ENCODE measurements at places on chromosomes 2 and 18.
A peak's percentile ranks its signal among the peaks of the same experiment; 100 is the strongest.

DNA sequence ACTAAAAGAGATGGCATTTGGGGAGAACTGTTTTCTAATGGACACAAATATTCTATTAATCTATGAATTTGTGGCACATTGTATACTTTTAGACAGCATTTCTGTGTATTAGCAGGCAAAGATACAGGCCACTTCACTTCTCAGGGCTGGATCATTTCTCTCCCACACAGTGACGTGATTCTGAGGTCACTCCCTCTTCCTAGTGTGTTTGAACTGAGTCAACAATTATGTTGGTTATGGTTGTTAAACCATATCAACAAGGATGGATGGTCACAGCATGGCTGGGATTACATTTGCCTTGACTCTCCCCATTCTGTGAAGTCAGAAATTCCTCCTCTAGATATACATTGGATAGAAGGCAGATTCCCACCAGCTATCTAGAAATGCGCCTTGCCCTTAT lies 11.6 kb downstream of the NOSTRIN start:
- no peak for DNase-seq

DNA sequence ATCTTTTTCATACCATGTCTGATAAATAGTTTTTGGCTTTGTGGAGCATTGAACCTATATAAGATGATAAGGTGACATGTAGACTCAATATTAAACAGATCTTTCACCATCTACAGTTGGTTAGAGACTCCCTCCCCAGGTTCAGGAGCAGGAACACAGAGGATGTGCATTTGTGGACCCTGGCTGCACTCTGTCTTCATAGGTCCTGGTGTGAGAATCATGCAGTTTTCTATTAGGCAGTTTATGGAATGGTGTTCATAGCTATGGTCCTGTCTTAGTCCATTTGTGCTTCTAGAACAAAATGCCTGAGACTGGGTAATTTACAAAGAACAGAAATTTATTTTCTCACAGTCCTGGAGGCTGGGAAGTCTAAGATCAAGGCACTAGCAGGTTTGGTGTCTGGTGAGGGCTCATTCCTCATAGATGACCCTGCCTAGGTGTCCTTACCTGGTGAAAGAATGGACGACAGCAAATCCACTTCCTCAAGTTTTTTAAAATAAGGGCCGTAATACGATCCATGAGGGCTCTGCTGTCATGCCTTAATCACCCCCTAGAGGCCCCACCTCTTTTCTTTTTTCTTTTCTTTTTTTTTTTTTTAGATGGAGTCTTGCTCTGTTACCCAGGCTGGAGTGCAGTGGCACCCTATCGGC lies 35.3 kb upstream of the FAM98A start:
- no peak for DNase-seq

- DNase-seq = no peak
Observed at GRCh38 chr2:159074605-159075004, 106.2 kb downstream of the TANC1 start.

DNA sequence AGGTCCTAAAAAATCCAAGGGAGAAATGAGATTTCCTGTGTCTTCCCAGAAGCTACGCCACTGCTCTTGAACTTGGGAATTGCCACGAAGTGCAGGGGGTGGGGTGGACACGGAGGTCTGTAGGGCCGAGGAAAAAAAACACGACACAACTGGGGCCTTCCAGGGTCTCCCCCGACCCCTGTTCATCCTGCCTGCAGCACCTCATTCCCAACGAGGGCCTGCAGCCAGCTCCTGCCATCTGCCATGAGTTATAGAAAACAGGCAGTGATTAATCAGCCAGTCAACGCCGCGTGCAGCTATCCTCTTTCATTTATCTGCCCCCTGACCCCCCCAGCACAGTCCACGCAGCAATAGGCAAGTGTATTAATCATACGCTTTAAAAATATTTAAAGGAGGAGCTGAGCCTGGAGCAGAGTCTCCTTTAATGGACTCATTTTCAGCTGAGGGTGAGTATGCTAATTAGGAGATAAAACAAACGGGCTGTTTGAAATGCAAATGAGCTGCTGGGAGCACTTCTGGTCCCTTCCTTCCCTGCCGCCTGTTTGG lies 209.9 kb downstream of the TFCP2L1 start:
- peak; percentile 93 for DNase-seq

- no peak for DNase-seq
Observed at GRCh38 chr2:48633143-48633542, 15.5 kb downstream of the GTF2A1L start.

DNA sequence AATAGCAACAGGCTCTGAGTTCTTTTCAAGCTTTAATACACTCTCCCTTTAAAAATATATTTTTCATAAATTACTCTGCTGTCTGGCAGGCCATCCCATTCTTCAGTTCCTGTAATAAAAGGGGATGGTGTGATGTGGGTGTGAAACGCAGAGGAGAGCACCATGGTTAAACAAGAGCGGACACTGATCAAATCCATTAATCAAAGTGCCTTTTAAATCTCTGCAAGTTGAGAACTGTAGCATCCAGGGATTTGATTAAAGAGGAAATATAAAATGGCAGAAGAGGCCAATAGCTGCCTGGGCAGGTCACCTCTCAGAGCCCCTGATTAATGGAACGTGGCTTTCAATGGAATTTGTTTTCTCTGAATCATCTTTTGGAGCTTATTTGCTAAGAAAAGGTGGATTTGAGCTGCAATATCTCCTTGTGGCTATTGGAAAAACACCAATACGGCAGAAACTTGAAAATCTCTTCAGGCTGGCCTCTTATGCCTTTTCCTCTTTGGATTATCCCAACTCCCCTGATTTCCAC lies 96.9 kb downstream of the ACTR3 start:
- no peak for DNase-seq

DNA sequence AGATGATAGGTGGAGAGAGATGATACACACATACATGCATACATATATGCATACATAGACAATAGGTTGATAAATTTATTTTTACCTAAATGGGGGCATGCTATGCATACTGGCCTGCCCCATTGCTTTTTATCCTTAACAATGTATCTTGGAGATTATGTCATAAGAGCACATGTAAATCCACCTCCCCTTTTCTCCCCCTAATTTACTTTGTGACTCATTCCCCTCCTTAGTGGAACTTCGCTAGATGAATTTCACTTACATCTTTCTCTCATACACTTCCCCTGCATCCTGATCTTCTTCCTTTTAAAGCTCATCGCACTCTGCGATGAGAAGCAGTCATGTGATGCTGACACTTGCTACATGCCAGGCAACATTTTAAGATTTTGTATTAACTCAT lies 223.6 kb downstream of the C1D start:
- peak; percentile 33 for DNase-seq

DNA sequence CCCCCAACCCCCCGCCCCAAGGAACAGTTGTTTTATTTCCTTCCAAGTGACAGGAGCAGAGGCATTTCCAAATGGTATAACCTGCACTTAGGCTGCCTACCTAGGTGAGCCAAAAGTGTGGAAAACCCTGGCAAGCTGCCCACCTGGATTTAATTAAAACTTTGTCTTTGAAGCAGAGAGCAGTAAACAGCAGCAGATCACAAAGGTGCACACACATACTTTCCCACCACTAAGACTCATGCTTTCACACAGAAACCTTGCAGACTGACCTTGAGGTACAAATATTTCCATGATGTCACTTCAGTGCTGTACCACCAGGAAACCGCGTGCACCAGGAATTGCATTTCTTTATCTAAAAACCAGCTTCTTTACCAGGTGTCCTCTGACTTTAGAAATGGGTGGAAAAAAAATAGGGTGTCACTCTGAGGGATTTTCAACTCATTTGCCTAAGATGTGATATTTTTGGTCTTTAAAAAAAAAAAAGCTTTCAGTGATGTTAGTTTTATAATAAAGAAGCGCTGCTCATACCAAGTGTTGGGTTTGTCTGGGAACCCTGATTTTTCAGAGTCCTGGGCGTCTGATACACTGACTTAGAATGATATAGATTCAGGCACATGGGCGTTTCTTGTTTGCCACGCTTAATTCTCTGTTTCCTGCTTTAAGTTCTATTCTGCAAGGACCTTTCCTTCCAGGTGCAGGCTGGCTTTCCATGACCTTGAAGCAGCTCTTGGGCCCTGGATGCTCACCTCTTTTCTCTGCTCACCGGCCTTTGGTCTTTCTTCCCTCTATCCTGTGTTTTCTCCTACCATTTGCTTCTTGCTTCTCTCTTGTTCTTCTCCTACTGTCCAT lies 70.7 kb upstream of the BCL2L11 start:
- DNase-seq = peak; percentile 47

GRCh38 chr18:21303895-21304294 lies 61.9 kb downstream of the GREB1L start:
- no peak for DNase-seq

DNA sequence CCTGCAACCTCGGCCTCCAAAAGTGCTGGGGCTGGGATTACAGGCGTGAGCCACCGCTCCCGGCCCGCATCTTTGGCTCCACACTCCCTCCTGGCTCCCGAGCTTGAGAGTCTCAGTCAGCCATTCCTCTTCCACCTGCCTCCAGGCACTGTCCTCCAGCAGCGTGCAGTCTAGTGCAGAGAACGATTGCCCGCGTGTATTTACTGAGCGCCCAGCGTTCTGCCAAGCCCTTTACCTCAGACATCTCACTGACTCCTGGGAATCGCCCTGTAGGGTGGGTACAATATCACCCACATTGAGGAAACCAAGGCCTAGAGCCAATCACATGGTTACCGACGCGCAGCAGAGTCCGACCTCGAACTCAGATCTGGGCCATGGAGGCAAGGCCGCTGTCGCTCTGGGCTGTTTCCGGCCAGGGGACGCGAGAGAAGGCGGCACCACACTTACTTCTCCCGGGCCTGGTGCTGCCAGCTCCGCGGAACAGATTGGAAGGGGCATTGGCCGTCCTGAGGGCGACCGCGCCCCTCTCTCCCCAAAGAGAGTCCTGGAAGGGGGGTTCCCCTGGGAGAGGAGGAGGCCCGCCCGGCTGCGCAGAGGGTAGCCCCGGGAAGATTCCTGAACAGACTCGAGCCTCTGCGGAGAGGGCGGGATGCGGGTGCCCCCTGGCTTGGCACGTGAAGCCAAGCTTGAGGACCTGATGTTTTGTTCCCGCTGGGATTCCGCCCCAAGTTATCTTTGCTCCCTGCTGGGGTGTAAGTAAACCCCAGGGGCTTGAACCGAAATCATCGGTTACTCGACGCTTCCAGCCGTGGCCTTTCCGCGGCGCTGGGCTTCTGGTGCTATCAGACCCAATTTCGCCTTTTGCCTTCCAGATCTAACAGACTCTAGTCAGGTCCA lies 5.2 kb upstream of the DLX2 start:
- no peak for DNase-seq

GRCh38 chr18:9209279-9209678 lies 72.7 kb downstream of the ANKRD12 start:
- peak; percentile 48 for DNase-seq

DNA sequence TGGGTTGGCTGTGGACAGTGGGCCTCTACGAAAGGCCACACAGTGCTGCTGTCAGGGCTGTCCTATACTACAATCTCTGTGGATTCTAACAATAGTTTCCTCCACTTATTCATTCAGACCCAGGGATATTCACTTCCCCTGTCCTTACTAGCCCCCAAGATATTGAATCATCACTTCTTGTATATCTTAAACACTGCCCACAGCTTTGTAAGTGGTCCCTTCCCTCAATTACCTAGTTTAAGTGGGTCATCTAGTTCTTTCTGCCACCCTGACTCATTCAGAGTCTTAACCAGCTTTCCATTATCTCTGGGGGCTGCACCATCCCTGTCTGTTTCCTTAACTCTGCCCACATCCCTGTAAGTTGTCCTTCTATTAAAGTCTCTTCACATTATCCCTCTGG lies 69.2 kb downstream of the CD28 start:
- DNase-seq = no peak

DNA sequence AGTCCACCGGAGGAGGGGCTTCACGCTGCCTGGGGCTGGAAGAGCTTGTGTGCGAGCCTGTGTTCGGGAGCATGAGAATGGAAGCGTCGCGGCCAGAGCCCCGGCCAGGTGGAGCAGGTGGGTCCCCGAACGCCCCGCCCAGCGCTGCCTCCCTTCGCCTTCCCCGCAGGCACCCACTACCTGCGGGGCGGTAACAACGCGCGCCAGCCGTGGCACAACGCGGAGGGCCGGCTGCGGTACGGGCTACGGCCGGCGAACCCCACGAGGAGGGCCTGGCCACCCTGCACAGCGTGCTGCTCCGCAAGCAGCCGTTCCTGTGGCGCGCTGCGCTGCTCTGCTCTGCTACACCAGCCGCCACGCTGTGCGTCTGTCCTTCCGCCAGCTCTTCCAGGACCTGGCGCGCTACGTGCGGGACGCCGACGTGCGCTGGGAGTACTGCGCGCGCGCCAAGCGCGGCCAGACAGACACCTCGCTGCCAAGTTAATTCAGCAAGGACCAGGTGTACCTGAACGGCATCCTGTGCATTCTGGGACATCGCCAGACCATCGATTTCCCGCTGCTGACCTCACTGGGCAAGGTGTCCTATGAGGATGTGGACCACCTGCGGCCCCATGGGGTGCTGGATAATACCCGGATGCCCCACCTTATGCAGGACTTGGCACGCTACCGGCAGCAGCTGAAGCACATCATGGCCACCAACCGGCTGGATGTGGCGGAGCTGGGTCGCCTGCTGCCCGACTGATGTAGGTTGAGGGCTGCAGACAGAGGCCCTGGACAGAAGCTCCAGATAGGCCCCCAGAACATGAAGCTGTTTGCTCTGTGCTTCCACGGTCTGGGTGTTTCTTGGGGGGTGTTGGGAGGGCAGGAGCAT lies 200.6 kb downstream of the NAPG start:
- DNase-seq = no peak

- peak; percentile 57 for DNase-seq
Observed at GRCh38 chr2:177325554-177325953, 61.0 kb upstream of the NFE2L2 start.

- no peak for DNase-seq
Observed at GRCh38 chr2:104889291-104889959, 35.5 kb downstream of the POU3F3 start.

GRCh38 chr2:217636991-217637561 lies 365.7 kb downstream of the TNS1 start:
- no peak for DNase-seq

GRCh38 chr2:76953733-76954347 lies 568.3 kb downstream of the LRRTM4 start:
- DNase-seq = peak; percentile 30

DNA sequence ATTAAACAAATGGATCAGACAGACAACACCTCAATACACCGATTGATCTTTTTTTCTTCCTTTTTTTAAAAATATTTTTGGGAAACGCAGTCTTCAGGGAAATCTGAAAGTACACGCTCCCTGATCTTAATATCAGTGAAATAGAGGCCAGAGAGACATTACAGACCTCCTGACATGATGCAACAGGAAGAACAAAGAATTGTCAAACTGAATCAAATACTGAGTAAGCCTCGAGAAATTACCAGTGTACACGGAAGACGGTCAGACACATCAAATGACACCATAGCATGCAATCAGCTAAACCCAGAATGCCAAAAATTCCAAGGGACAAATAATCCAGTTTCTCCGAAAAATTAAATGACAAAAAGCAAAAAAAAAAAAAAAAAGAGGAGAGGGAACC lies 80.2 kb upstream of the NFU1 start:
- DNase-seq = peak; percentile 23

DNA sequence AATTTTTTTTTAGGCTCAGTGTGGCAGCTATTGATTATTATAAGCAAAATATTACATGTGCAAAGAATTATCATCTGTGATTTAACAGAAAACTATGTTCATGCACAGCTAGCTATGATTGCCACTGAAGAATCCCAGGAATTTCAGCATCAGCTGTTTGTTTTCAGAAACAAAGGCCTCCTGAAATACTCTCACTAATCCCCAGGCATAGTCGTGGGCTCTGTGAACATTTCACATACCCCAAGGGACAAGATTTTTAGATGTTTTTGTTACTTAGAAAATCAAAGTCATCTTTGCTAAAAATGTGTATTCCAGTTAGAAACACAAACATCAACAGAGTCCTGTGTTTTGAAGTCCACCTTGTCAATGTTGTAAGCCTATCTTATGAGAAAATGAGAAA lies 156.1 kb downstream of the MYO1B start:
- peak; percentile 74 for DNase-seq

GRCh38 chr18:74579496-74580065 lies 18.1 kb upstream of the ZNF407 start:
- peak; percentile 20 for DNase-seq
